AG04449 (cell line): ENCODE measurements at places on chromosomes 3 and 15.

- no peak for DNase-seq
These were observed 59.9 kb upstream of the COL8A1 start for GRCh38 chr3:99578339-99578970.

DNA sequence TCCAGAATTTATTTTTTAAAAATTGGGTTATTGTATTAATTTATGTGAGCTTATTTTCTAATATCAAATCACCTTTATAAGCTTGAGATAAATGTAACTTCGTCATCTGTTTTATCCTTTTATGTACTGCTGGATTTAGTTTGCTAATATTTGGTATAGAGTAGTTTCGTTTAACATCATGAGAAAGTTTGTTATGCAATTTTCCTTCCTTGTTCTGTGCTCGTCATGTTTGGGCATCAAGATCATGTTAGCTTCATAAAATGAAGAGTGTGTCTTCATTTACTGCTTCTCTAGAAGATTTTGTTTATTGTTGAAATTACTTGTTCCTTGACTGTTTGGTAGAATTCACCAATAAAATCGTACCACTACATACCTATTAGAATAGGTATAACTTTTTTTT lies 262.1 kb upstream of the SATB1 start:
- no peak for DNase-seq

DNA sequence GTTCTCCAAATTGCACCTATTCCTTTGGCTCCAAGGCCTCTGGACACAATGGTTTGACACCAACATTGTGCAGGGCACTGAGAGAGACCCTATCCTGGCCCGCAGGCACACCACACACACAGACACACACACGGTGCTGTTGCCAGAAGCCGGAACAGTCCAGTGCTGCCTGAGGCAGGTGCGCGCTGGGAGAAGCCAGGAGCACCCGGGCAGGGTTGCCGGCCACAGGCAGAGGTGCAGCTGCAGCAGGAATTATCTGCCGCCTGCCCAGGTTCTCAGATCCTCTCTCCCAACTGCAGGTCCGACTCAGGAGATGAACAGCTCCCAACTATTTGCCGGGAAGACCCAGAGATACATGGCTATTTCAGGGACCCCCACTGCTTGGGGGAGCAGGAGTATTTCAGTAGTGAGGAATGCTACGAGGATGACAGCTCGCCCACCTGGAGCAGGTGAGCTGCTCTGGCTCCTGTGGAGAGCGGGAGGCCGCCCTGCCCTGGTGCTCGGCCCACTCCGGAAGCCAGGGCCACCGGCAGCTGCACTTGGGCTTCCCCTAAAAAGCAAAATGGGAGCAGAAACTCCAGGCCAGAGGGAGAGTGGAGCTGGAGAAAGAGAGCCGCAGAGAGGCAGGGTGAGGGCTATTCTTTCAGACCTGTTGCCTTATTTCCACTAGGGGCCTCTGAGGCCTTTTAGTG lies 42.9 kb downstream of the CHDH start:
- DNase-seq: no peak

DNA sequence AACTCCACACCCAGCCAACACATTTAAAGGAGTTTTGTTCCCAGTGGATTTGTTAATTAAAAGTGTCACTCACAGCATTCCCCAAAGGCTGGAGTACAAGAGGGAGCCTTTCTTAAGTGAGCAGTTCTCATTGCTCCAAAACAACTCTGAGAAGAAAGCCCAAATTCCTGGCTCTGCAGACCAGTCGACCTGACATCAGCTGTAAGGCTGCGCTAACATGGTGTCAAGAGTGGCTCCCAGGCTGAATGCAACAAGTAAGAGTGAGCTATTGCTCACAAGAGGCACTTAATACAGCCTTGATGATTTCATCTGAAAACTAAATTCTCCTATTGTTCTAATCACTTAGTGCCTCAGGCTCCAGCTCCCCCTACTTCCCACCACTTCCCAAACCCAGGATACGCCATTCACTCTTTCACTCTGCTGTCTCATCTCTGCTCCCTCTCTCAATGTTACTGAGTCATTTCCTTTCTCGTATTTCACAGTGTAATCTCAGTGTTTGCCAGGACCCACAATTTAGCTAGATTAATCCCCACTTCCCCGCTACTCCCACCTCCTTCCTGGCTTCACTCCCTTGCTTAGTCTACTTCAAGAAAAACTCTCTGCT lies 81.8 kb downstream of the WWTR1 start:
- DNase-seq: peak; percentile 87

DNA sequence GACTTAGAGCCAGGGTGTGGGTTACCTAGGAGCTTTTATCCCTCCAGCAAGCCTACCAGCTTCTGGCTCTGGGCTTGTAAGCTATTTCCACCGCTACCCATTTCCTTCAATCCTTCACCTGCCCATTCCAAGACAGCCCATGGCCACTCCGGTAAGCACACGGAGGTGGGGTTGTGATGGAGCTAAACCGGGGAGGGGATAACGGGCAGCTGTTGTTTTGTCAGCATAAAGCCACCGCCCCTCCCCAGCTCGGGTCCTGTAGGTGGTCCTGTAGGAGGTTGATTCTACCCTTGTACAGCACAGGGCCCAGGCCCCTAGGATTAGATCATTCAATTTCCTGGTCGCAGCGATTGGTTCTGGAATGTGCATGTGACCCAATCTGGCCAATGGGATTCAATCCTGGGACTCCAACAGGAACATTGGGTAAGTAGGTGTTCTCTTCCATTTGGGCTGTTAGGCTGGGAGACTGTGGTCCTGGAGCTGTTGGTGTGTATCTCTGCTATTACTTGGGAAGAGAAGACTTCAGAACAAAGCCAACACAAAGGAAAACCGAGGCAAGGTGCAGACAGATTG lies 150.6 kb downstream of the RAB11A start:
- DNase-seq: no peak

DNA sequence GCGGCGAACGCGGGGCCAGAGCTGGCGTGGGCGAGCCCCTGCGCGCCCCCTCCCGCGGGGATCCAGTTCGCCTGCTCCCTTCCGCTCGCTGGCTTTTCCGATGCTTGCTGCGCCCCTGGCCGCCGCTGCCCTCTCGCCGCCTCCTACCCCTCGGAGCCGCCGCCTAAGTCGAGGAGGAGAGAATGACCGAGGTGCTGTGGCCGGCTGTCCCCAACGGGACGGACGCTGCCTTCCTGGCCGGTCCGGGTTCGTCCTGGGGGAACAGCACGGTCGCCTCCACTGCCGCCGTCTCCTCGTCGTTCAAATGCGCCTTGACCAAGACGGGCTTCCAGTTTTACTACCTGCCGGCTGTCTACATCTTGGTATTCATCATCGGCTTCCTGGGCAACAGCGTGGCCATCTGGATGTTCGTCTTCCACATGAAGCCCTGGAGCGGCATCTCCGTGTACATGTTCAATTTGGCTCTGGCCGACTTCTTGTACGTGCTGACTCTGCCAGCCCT lies 721 bp downstream of the P2RY1 start:
- DNase-seq: no peak

DNA sequence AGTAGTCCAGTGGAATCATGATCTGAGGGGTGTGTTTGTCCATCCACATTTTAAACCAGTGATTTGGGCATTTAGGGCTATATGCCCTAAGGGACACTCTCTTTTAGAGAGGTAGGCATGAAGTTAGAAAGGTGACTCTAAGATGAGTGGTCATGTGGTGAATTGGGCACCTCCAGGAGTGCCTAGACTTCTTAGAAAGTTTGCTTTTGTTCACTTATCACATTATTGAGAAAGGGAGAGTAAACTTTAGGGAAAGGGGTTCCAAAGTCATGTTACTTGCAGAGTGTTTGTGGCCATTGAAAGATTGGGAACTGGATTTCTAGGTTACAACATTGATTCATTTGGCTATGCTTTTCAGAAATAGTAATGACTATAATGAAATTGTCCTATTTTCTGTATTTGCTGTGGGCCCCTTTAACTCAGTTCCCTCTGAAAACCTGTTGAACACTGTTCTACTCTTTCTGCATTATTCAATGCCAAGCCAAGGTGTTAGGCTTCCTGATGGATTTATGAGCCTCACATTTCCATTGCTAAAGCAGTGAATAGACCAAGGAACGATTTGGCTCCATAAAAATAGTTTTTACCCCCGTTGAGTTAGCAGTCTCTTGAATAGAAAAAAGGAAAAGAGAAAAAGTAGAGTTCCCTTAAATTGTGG lies 169.3 kb downstream of the PTPRG start:
- DNase-seq: no peak

GRCh38 chr3:139132976-139133375 lies 88.3 kb upstream of the PRR23C start:
- DNase-seq: no peak

DNA sequence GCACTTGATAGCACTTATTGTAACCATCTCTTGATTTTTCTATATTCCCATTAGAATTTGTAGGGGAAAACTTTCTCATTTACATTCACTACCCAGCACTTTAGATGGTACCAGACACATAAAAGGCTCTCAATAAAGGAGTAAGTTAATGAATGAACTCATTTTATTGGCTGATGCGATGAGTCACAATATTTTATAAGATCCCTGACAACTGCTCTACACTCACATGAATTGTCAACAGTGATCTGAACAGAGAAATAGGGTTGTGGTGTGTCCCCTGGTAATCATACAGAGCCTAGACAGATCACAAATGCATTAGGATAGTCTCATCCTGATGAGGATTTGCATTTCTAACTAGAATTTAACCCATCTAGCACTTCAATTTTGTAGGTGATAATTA lies 567.6 kb upstream of the ARPP21 start:
- DNase-seq: no peak

- no peak for DNase-seq
These were observed 1.4 kb downstream of the CCR5AS start for GRCh38 chr3:46405301-46406019.
